Naive thymus-derived CD8-positive, alpha-beta T cell (primary cell): ENCODE measurements at places on chromosomes 7 and 10. TPM values are rescaled to one million over a fixed set of nuclear protein-coding genes. Genes with fewer than 3 reads are reported as not detected.

Gene HPSE2
- not detected for polyA plus RNA-seq

Gene ARHGEF5
- 0.45 TPM for polyA plus RNA-seq

Gene FAM241B
- polyA plus RNA-seq, result 12.3 TPM

Gene SPDYE11
- 0.14 TPM for polyA plus RNA-seq

Gene PON1
- not detected for polyA plus RNA-seq

Gene LRRD1
- polyA plus RNA-seq, result not detected

Gene CLDN15
- polyA plus RNA-seq, result 0.21 TPM

Gene ELMO1
- polyA plus RNA-seq, result 58.4 TPM

Gene SLC13A1
- not detected for polyA plus RNA-seq

Gene TMEM140
- polyA plus RNA-seq, result 36.9 TPM

Gene CDCA7L
- 23.9 TPM for polyA plus RNA-seq

Gene CDK14
- not detected for polyA plus RNA-seq

Gene GSTO2
- 1.1 TPM for polyA plus RNA-seq

Gene IGFBP1
- not detected for polyA plus RNA-seq

Gene ATG9B
- 39.1 TPM for polyA plus RNA-seq

Gene ELN
- not detected for polyA plus RNA-seq

Gene PTF1A
- not detected for polyA plus RNA-seq

Gene UTF1
- polyA plus RNA-seq, result not detected

Gene ARHGAP22
- polyA plus RNA-seq, result not detected

Gene LEP
- polyA plus RNA-seq, result not detected

Gene PNLIPRP3
- polyA plus RNA-seq, result not detected

Gene MACROH2A2
- polyA plus RNA-seq, result 6.1 TPM

Gene GPR158
- not detected for polyA plus RNA-seq

Gene GATA3
- polyA plus RNA-seq, result 20.5 TPM

Gene CUEDC2
- 60.6 TPM for polyA plus RNA-seq

Gene NUTM2A
- polyA plus RNA-seq, result 0.07 TPM

Gene HEPACAM2
- not detected for polyA plus RNA-seq

Gene EFCAB10
- not detected for polyA plus RNA-seq

Gene SLC29A4
- 0.27 TPM for polyA plus RNA-seq

Gene ADAM12
- polyA plus RNA-seq, result not detected

Gene ERVW-1
- not detected for polyA plus RNA-seq

Gene PRTFDC1
- polyA plus RNA-seq, result 0.94 TPM

Gene PLAC9
- not detected for polyA plus RNA-seq

Gene DNAJC12
- polyA plus RNA-seq, result 0.30 TPM

Gene PRKG1
- not detected for polyA plus RNA-seq

Gene MYO3A
- not detected for polyA plus RNA-seq

Gene NACAD
- polyA plus RNA-seq, result 0.15 TPM

Gene EN2
- not detected for polyA plus RNA-seq
